ENCODE measurements at places on chromosomes 12 and 14.

- DNase-seq: no peak
Measured at GRCh38 chr12:17035372-17035771, 429.4 kb upstream of the LMO3 start.

- DNase-seq: no peak
Measured at GRCh38 chr14:95025941-95026340, 131.4 kb downstream of the DICER1 start.

DNA sequence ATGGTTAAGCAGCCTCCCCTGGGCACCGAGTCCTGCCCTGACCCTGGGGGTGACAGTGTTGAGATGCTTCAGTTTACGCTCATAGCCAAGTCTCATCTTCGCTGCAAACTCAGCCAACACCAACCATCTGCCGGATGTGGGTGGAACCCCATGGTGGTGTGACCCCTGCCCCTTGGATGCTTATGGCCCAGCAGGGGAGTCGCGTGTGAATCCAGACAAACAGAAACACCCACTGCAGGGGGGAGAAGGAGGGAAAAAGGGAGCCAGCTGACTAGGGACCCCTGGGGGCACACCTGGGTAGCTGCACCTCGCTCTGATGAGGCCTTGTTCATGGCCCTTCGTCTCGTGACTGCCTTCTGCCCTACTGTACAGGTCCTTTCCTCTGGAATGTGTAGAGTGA is 23.8 kb downstream of the AACS start:
- no peak for DNase-seq

DNA sequence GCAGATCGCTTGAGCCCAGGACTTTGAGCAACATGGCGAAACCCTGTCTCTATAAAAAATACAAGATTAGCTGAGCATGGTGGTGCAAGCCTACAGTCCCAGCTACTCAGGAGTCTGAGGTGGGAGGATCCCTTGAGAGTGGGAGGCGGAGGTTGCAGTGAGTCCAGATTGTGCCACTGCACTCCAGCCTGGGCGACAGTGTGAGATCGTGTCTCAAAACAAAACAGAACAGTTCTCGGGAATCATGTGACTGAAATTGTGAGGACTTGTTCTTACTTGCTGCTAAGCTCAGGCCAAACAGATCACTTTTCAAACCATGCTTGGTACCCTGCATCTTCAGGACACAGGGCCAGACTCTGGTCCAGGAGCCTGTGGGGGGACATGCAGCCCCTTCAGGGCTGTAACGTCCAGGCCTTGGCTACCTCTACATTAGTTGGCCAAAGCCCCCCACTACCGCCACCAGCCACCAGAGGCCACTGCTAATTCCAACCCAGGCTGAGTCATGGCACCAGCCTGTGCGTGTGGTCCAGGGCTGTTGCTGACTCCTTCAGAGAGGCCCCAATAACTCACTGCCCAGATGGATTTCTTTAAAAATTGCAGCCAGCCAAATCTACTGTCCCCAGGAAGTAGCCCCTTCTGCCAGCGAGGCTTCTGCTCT is 33.4 kb upstream of the SYNDIG1L start:
- DNase-seq: no peak

DNA sequence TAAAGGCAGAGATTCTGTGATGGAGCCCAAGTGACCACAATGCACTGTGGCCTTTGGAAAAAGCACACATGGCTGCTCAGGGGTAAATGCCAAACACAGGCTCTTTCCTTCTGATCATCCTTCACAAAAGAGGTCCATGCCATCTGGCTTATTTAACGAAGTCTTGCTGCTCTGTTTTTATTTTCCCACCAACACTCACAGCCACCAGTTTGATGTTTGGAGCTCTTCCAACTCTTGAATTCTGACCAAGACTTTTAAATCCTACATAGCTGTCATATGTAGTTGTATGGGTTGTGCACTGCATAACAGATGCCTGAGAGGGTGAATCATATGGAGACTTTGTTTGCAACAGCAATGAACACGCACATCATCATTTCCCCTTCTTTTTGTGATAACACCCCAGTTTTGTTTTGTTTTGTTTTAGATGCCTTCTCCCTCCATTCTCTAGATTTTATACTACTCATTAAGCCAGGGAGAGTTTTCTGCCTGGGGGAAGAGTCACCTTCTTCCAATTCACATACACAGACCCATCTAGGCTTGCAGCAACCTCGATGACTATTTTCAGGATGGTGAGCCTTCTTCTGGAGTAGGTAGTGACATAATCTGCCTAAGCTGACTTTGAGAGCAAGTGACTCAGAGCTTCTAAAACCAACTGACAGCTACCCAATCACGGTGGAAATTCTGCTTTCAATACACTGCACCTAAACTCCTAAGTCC is 145.2 kb upstream of the WSCD2 start:
- DNase-seq: no peak

DNA sequence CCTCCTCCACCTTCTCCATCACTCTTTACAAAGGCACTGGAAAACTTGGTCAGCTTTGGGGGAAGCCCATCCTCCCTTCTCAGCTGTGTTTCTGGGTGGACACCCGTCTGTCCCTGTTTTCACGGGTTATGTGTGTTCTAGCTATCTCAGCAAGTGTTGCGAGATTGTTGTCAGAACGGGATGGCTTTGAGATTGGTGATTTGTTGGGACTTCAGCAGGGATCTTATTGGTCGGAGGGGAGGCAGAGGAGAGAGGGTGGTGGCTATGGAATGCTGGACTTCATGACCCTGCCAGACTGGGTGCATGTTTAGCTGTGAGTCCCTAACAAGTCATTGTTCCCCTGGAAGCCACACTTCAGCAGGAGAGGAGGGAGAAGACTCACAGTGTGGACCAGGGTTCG is 2.1 kb downstream of the USP5 start:
- no peak for DNase-seq

- no peak for DNase-seq
Measured at GRCh38 chr14:95943699-95944098, 67.1 kb downstream of the TUNAR start.

- peak; percentile 63 for DNase-seq
Measured at GRCh38 chr12:55707841-55708694, at the start of gene ITGA7. TSS of gene ITGA7 (minus strand) at chr12:55707904. CDS start at chr12:55707682, 222 bp downstream.

- no peak for DNase-seq
Measured at GRCh38 chr12:75786070-75786469, 245.5 kb downstream of the PHLDA1 start.

- DNase-seq: no peak
Measured at GRCh38 chr12:118015944-118016343, 559 bp upstream of the RFC5 start.

- DNase-seq: no peak
Measured at GRCh38 chr14:60197629-60198303, 32.6 kb upstream of the DHRS7 start.

GRCh38 chr12:120101617-120102016 is 14.9 kb downstream of the RAB35 start:
- DNase-seq: no peak

- DNase-seq: no peak
Measured at GRCh38 chr14:76933515-76933914, 95.0 kb downstream of the IRF2BPL start.
